ENCODE measurements at places on chromosomes 5 and 9. TPM values are rescaled to one million over a fixed set of nuclear protein-coding genes. Genes with fewer than 3 reads are reported as not detected.

- no peak for DNase-seq
Measured at GRCh38 chr5:53678981-53679660, 118.7 kb downstream of the NDUFS4 start.

- peak; percentile 75 for DNase-seq
Measured at GRCh38 chr9:133726401-133727276, 11.5 kb downstream of the SARDH start.

- no peak for DNase-seq
Measured at GRCh38 chr5:121189342-121190305, 662.1 kb upstream of the FTMT start.

- no peak for DNase-seq
Measured at GRCh38 chr5:61332358-61332749, 296 bp downstream of the ZSWIM6 start.

DNA sequence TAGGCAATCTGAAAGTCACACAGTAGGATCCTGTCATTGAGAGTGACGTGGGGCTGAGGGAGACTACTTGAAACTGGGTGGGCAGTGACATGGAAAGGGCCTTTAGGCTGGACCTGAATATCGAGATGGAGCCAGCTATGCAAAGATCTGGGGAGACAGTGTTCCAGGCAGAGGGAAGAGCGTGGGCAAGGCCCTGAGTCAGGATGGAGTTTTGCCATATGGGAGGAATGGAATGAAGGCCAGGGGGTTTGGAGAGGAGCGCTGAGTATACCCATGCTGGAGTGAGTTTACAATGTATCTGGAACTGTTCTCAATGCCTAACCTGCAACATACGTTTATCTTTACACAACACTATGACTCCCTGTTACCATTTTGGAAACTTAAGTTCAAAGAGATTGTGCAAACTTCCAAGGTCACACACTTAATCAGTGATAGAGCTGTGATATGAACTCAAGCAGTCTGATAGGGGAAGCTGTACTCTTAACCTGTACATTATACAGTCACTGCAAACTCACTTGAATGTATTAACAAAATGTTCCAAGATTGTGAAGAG is 33.5 kb downstream of the INSYN2B start:
- no peak for DNase-seq

- DNase-seq: peak; percentile 87
Measured at GRCh38 chr9:136482046-136482792, 621 bp downstream of the SEC16A start.

DNA sequence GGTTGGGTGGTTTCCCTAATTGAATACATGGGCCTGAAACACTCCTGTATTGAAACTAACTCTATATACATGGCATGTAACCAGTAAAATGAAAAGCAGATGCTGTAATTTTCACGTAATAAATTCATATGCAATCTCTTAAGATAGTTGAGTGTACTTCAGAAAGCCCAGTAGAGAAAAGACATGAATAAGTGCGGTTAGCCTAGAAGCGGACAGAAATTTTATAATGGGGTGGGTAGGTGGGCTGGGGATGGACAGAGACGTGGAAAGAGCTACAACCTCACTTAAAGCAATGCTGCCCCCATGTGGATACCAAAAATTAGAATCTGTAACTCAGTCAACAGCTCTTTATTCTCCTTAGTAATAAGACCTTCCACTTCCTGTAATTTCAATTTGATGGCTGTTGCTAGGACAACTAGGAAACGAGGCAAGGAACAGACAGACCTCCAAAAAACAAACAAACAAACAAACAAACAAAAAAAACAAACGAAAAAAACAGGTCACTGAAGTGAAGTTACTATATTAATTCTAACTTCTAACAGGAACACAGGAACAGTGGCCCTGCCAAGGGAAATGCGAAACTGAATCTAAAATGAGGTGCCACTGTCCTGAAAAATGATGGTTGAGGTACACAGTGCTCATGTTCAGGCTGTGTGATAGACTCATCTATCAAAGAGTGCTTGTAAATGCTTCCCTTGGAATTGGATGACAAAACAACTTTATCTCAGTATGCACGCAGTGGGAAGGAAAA is 103.4 kb upstream of the GNA14 start:
- no peak for DNase-seq

DNA sequence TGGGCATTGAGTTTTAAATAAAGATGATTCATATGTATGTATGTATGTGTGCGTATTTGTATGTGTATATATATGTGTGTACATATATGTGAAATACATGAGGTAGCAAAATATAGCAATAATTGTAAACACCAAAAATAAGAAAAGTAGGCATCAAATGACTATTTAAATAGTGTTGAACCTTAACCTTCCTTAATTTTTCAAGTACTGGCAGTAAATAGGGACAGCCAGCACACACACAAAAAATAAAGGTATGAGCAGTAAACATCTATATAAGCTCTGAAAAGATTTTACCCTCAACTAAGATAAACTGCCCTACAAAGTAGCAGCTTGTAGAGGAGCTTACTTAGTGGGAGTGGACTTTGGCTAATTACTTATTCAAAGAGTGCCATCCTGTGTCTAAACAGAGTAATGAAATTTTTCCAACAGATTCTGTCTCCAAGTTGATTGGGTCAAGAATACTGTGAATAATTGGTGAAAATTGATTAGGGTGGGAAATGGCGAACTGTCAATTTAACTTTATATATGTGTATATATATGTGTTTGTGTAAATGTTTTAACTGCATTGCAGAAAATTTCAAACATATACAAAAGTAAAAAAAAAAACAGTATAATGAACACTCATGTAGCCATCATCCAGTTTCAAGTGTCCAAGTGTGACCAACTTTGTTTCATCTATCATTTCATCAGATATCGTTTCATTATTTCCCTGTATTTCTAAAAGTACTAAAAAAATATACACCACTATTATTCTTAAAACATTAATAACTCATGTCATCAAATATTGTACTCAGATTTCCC is 2.0 kb upstream of the ADAMTS6 start:
- DNase-seq: no peak

DNA sequence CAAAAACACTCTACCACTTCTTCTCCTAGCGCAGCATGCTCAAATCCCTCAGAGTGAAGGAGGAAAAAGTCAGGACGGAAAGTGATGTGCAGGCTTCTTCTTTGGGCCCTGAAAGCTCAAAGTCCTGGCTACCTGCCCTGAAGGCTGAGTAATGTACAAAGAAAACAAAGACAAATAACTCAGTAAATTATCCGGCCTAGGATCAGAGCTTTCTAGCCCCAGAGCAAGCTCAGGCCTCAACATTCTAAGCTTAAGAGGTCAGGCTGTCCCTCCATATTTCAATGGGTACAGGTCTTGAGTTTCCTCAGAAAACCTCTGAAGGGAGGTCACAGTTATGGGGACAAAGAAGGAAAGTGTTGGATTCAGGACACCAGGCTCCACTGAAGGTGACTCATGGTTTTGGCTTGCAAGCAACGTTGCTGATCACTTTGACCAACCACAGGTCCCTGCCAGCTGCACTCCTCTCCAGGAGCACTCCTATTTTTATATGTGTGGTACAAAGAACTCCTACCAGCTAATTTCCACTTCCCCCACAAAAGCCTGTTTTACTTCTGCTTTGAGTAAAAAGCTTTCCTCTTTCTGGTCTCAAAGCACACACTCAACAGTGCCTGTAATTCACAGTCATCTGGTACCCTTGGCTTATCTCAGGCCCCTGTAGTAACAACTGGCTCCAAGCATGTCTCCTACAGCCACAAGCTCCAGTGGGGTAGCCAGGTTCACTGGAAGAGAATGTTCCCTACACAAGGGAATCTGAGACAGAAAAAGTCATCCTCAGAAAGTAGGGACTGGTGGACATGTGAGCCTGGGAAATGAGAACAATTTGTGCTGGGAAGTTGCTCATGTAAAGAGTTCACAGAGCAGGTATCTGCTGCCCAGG is 115.7 kb downstream of the UGCG start:
- no peak for DNase-seq

GRCh38 chr9:95213117-95213516 is 104.4 kb downstream of the FANCC start:
- no peak for DNase-seq

The SLC45A2 gene
- total RNA-seq: not detected

The FST gene
- 4.9 TPM for total RNA-seq

The USP20 gene
- total RNA-seq: 21.3 TPM

The DBH gene
- not detected for total RNA-seq
